ENCODE measurements at places on chromosomes 11 and 22.
A peak's percentile ranks its signal among the peaks of the same experiment; 100 is the strongest.

- DNase-seq: no peak
Measured at GRCh38 chr11:32429477-32429876, 5.9 kb downstream of the WT1 start.

DNA sequence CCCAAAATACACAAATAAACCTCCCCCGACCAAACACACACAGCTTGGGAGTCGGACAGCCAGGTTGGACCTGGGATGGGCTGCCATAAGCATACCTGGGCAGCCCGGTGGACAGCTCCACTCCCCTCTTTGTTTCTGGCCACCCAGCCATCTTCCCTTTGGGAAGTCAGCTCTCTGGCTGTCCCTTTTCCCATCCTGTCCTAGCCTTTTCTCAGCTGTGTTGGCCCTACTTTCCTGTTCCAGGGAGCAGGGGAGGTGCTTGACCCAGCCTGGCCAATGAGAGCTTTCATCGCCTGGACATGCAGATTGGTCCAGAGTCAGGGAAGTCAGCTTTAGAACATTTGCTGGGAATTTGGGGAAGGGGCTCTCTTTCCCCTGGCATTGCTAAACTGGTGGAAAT, 68.7 kb upstream of the NECTIN1 start:
- no peak for DNase-seq

GRCh38 chr22:41862160-41862529, 29.2 kb downstream of the SREBF2 start:
- peak; percentile 62 for DNase-seq

- DNase-seq: no peak
Measured at GRCh38 chr22:39689421-39689820, 118.9 kb downstream of the CACNA1I start.

- no peak for DNase-seq
Measured at GRCh38 chr22:29171721-29172120, 34.0 kb upstream of the EMID1 start.

DNA sequence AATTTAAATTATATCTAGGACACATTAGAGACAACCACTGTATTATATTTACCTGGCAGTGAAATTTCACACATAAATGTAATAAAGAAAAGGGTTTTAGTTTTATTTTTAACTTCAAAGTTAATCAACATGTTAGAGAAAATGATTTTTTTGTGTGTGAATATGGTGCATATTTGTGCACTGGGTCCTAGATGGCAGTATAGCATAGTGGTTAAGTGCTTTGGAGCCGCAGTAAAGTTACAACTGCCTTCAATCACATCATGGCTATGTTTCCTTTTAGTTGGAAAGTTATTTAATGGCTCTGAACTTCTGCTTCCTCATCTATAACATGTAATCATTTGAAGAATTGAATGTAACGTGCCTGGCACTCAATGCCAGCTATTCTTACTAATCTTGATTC, 108.9 kb upstream of the DDI1 start:
- no peak for DNase-seq

DNA sequence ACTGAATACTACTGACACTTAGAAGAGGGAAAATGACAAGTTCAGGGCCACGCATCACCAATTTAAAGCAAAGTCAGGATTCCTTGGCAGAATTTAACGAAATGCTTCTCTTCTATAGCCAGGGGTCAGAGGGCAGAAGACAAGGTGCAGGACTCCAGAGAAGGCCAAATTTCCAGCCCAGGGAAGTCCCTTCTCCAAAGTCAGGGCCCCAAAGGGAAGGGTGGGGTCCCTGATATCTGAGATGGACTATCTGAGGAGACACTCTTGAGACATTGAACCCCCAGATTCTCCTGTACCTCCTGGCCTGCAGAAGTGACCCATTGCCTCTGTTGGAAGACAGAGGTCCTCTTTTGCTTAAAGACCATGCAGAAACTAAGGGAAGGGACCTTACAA, 91.2 kb downstream of the RPS6KA4 start:
- no peak for DNase-seq

- no peak for DNase-seq
Measured at GRCh38 chr22:29824677-29825076, 13.4 kb downstream of the ASCC2 start.

DNA sequence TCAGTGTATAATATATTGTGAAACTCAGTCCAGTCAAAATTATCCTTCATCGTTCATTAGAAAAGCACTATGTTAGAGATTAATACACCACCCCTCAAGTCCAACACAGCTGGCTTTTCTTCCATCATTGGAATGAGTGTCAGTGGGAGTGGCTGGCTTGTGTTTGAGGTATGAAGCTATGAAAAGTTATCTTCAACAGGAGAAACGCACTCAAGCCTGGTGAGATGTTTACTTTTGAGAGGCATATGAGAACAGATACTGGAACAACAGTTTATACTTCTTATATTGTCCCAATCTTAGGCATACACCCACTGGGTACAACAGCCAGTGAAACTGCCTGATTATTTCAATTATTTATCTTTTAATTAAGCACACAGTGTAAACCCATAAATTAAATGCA, 34.3 kb downstream of the PLEKHB1 start:
- no peak for DNase-seq

DNA sequence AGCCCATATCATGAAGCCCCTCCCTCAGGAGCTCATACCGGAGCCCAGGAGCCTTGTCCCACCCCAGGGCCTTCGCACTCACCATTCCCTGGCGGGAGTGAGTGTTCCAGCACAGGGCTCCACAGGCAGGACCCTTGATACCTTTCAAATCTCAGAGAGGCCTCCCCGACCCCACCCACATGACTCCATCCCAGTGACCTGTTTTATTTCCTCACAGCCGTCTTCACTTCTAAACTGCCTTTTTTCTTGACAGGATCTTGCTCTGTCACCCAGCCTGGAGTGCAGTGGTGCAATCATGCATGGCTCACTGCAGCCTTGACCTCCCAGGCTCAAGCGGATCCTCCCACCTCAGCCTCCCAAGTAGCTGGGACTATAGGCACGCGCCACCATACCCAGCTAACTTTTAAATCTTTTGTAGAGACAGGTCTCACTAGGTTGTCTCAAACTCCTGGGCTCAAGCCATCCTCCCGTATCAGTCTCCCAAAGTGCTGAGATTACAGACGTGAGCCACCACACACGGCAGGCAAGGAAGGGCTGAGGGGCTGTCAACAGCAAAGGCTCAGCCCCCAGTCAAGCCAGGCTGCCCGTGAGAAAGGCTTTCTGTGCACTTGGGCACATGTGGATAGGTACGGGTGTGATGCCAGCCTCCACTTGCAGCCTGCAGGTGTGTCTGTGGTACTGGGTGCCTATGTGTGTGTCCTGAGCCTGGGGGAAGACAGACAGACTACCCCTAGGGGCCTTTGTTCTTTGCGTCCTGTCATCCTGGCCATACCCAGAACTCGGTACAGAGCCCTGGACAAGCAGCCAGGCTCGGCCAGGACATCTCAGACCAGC, 9.3 kb downstream of the RPL3 start:
- no peak for DNase-seq

GRCh38 chr22:24775769-24776492, 1.4 kb upstream of the PIWIL3 start:
- DNase-seq: no peak

- DNase-seq: no peak
Measured at GRCh38 chr11:35376118-35376510, 43.2 kb downstream of the SLC1A2 start.

DNA sequence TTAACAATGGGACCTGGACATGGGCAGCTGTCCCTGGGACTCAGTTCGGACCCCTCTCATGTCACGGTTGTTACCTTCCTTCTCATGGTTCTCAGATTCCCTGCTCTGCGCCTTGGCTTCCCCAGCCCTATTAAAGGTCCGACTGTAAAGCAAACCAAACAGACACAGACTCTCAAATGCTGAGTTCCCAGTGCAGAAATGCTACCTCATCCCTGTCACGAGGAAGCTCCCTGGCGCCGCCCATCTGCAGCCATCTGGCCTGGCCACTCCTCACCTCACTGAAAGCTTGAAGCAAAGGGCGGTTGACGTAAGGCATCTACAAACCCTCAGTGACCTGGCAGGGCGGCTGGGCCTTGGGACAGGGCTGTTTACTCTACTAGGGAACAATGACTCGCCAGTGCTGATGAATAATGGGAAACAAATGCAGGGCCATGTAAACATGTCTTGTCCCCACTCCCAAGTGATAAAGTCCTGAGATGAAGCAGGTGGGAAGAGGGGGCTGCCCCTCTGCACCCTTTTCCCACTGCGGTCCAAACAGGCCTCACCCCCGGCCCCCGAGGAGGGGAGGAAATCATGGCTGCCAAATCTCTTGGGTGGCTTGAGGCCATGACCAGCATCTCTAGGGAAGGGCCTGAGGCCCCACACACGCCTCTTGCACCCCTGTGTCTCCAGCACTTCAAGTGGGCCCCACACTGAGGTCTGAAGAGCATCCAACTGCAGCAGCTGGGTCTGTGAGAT, 49.3 kb downstream of the SCUBE1 start:
- DNase-seq: no peak

GRCh38 chr11:65429724-65430405, 7.3 kb downstream of the NEAT1 start:
- DNase-seq: no peak

DNA sequence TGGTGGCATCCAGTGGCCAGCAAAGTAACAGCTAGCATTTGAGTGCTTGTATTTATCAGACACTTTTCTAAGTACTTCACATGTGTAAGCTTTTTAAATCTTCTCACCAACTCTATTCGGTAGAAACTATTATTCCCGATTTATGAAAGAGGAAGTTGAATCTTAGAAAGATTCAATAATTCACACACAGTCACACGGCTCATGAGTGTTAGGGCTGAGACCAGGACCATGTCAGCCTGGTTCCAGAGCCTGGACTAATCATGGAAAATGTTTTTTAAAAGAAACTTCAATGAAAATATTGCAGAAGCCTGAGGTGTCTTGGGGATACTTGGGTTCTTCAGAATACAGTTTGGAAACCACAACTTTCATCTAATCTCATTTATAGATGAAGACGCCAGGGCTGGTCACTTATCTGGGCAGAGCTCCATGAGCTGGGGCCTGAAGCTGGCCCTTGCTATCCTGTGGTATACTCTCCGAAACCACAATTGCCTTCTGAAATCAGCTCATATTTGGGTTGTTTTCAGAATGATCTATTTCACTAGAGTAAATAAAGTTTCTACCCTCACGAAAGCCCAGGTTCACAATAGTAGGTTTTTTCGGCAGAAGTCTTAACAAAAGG, 4.3 kb upstream of the CRTAM start:
- DNase-seq: no peak

GRCh38 chr22:42895087-42895486, 38.0 kb upstream of the ARFGAP3 start:
- DNase-seq: peak; percentile 32

- DNase-seq: no peak
Measured at GRCh38 chr11:134170177-134170918, 53.4 kb downstream of the NCAPD3 start.

DNA sequence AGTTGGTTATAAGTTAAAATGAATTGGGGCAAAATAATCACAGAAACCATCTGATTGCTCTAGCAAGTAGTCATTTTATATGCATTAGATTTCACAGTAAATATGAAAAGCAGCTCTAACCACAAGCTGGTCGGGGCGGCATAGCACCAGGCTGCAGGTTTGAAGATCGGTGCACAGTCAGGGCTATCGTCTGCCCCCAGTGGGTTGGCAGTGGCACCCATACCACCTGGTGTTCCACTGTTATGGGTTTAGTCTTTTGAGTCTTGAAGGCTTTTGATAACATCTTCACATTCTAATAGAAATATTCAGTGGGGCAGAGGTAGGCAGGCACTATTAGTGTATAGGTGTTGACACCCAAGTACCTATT, 62.1 kb downstream of the GRK3 start:
- peak; percentile 68 for DNase-seq

GRCh38 chr11:538431-539051, 1.2 kb downstream of the LRRC56 start:
- DNase-seq: no peak

- no peak for DNase-seq
Measured at GRCh38 chr11:77276271-77276670, 25.2 kb downstream of the GDPD4 start.

DNA sequence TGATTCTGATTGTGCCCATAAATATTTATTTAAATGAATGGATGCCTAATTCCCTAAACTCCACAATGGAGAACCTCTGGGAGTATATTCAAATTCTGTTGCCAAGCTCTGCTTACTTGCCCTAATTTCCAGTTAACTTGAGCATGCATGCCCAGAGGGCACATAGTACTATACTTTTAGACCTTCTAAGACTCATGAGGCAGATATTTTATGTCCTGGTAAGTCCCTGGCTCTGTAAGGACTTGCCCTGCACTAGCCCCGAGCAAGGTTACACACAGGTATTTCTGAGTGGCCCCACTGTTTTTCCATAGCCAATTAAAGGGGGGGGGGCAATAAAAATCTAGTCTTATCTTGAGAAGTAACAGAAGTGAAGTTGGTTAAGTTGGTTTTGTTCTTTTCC, 21.1 kb upstream of the CAPRIN1 start:
- DNase-seq: no peak

DNA sequence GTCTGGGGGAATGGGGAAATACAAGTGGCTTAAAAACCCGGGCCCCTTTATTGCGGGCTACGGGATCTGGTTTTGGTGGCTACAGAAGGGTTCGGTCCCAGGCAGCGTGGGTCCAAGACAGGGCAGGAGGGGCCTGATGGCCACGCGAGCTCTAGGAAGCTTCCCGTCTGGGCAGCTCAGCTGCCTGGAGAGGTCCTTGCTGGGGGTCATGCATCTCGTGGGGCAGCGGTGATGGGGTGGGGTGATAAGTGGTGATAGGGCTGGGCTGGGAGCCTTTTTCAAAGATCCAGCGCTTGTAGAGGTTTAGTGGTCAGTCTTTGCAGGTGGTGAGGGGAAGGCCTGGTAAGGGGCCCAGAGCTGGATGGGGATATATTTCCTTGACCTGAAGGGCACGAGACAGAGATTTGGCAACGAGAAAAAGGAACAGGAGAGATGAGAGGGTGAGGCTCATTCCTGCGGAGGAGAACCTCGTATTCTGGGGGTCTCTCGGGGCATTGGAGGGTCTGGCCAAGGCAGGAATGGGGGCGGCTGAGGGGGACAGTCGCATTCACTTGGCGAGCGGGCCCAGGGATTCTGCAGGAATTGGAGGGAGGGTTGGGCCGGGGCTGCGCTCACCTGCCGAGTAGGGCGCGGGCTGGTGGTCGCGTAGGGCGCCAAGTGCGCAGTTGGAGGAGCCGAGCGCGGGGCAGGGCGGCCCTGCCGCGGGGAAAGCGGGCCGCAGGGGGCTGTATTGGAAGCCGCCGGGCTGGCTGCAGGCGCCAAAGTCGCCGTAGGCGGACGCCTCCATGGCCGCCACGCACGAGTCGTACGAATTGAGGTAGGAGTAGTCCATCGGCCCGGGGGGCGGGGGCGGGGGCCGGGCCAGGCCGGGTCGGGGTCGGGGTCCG, 560 bp downstream of the PHOX2A start:
- no peak for DNase-seq

- no peak for DNase-seq
Measured at GRCh38 chr11:10201343-10201742, 92.7 kb downstream of the SBF2 start.

GRCh38 chr11:17414317-17414737, 25.9 kb upstream of the KCNJ11 start:
- DNase-seq: no peak

GRCh38 chr11:94545264-94546161, 1.8 kb downstream of the FUT4 start:
- DNase-seq: no peak

- no peak for DNase-seq
Measured at GRCh38 chr22:30183861-30184278, 62.7 kb downstream of the LIF start.

GRCh38 chr22:45235101-45235777, 5.5 kb downstream of the KIAA0930 start:
- DNase-seq: peak; percentile 76

- peak; percentile 26 for DNase-seq
Measured at GRCh38 chr11:112016088-112016764, 9.0 kb upstream of the DLAT start.

- DNase-seq: no peak
Measured at GRCh38 chr11:6219359-6219758, 14.0 kb downstream of the C11orf42 start.

- DNase-seq: no peak
Measured at GRCh38 chr11:131739243-131739882, 368.9 kb downstream of the NTM start.
